ENCODE measurements at places on chromosomes 6 and 20.

GRCh38 chr6:111291336-111292259 lies 191.4 kb downstream of the REV3L start:
- no peak for DNase-seq

- no peak for DNase-seq
These were observed 3.9 kb upstream of the FAM83C start for GRCh38 chr20:35296101-35296554.

GRCh38 chr20:7850775-7851490 lies 89.3 kb downstream of the HAO1 start:
- DNase-seq = no peak

- DNase-seq = no peak
These were observed 85.2 kb upstream of the CCDC167 start for GRCh38 chr6:37584654-37585522.

DNA sequence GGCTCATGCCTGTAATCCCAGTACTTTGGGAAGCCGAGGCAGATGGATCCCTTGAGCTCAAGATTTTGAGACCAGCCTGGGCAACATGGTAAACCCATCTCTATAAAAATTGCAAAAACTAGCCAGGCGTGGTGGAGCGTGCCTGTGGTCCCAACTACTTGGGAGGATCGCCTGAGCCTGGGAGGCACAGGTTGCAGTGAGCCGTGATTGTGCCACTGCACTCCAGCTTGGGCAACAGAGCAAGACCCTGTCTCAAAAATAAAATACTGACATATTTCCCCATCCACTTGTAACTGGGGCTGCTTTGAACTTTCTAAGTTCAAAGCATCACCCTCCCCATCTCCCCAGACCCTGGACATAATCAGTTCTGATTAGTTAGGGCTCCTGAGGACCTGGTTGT lies 7.2 kb upstream of the MMP9 start:
- DNase-seq = no peak
